ENCODE measurements at places on chromosomes 3 and 15.

- DNase-seq = no peak
Observed at GRCh38 chr3:190155752-190156151, 35.1 kb upstream of the P3H2 start.

GRCh38 chr3:64056606-64057180 is 33.4 kb upstream of the PSMD6 start:
- DNase-seq = no peak

DNA sequence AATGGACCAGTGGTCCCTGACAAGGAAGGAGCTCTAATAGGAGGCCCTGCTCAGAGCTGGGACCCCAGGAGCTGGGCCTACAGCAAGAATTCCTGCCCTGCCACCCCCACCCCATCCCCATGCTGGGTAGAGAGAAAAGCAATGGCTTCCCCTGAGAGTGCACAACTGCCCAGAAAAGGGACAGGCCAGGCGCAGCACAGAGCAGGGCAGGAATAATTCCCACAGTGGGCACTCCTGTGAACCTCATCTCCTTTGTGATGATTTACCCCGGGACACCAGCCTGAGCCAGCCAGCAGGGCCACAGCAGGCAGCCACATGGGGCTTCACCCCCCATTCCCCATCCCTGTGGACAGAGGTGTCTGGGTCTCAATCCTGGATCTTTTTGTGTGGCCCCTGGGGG is 104.0 kb upstream of the IQSEC1 start:
- DNase-seq = no peak

GRCh38 chr3:94694894-94695293 is 632.0 kb downstream of the NSUN3 start:
- no peak for DNase-seq

DNA sequence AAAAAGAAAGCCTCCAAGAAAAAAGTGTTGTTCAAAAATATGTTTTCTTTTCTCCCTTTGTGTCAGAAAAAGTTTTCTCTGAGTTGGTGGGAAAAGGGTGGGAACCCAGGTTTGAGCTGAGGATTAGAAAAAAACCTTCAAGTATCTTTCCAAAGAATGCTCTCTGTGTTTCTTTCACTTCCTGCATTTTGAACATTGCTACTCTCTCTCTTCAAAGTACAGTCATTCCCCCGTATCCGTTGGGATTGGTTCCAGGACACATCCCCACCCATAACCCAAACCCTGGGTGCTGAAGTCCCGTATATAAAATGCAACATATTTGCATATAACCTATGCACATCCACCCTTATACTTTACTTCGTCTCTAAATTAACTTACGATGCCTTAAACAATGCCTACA is 139.6 kb downstream of the TMCO5A start:
- DNase-seq = no peak

DNA sequence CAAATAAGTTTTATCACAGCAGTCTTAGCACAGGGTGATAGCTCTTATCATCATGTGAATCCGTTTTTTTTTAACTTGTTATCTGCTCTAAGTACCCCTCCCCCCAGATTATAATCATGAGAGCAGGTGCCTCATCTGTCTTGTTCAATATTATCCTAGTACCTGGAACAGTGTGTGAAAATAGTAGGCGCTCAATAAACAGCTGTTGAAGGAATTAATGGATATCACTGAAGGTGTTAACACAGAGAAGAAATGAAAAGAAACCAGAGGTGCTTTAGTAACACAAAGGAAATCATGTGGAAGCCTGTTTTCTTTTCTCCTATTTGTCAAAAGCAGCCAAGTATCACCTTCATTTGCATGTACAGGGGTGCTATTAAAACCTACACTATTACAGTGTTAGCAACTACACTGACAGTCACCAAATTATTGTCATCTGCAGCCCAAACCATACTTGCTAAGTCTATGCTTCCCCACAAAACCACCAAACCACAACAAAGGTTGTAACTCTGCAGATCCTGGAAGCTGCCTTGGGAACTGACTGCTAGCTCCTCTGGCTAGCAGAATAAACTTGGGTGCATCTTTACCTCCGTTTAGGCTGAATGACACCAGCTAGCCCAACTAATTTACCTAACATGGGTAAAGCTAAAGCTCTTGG is 2.9 kb downstream of the XPC start:
- DNase-seq = peak; percentile 25

DNA sequence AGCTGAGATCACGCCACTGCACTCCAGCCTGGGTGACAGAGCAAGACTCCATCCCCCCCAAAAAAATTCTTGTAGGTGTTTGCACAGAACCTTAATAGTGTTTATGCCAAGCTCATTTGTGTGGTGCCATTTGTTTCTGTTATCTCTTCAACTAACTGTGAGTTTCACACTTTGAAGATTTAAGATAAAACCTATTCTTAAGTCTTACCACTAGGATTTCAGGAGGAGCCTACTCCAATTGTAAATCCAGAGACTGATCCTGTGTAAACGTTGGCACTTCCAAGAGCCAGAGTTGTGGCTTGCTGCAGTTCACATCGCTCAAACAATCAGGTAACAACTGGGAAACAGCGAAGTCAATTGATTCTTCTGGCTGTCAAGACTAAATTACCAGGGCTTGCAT is 242.4 kb upstream of the SATB1 start:
- no peak for DNase-seq

DNA sequence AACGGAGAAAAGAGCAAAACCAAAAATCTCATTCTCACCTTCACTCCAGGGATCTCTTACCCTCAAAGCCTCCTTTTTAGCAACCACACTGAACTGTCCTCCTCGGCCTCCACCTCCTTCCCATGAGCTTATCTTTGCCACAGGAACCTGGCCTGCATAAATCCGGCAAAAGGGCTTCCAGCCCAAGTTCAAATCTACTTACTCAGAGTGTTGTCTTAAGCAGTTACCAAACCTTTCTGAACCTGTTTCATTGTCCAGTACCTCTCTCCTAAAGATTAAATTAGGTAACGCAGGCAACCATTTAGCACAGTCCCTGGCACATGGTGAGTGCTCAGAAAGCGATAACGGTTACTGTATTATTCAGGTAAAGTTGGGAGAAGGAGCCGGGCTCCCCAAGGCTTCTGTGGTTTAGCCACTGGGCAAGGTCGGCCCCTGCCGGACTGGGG is 777 bp downstream of the CIB1 start:
- DNase-seq = no peak

- DNase-seq = no peak
Observed at GRCh38 chr3:133932009-133932408, 36.3 kb upstream of the RAB6B start.

GRCh38 chr15:35693886-35694285 is 147.9 kb upstream of the DPH6 start:
- DNase-seq = no peak

DNA sequence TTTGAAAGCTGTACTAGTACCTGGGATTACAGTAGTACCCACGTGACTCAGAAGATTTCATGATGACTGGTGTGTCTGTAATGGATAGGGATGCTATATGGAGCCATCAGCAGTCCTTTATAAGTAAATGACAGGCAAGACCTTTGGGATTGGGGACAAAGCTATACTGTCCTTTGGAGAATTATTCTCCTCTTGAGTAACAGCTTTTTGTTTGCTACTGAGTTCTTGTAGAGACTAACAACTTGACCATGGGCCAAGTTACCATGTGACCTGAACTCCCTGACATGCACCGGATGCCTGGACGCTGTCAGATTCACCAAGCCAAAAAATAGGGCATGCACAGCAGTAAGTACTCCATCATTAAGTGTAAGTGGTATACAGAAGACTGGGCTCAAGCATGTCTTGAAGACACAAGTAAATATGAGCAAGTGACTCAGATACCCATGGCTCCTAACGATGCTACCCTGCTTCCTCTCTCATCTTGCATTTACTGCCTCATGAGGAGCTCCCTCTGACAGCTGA is 12.9 kb downstream of the SEC11A start:
- DNase-seq = no peak

- no peak for DNase-seq
Observed at GRCh38 chr15:52466134-52466701, 62.5 kb downstream of the MYO5A start.

GRCh38 chr3:16013568-16013967 is 160.9 kb upstream of the GALNT15 start:
- no peak for DNase-seq

DNA sequence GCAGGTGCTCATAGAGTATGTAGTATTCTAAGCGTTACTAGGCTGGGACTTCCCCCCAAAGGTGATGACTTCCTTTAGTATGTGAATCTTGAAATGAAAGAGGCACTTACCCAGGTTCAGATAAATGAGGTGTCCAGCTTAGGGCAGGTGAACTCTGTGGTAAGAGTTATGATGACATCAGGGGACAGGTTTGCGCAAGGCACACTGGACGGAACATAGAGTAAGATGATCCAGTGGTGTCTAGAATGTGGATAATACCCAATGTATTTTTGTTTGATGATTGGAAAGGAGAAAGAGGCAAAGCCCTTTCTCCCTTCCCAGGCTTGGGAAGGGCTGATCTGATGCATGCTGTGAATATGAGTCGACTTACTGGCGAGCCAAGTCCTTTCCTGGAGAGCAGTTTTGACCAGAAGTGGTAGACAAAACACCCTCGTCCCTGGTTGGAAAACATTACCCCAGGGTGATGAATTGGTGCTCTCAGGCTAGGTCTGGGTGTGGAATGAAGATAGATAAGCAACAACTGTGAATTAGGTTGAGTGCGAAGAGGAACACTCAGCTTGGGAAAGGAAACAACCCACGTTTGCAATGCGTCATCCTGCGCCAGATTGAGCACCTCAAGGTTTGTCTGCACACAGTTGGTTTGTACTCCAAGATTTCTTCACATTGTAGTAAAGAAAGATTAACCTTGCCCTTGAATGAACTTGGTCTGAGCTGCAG is 124.2 kb downstream of the GHSR start:
- no peak for DNase-seq

- no peak for DNase-seq
Observed at GRCh38 chr3:10763817-10764258, 52.2 kb upstream of the SLC6A11 start.

DNA sequence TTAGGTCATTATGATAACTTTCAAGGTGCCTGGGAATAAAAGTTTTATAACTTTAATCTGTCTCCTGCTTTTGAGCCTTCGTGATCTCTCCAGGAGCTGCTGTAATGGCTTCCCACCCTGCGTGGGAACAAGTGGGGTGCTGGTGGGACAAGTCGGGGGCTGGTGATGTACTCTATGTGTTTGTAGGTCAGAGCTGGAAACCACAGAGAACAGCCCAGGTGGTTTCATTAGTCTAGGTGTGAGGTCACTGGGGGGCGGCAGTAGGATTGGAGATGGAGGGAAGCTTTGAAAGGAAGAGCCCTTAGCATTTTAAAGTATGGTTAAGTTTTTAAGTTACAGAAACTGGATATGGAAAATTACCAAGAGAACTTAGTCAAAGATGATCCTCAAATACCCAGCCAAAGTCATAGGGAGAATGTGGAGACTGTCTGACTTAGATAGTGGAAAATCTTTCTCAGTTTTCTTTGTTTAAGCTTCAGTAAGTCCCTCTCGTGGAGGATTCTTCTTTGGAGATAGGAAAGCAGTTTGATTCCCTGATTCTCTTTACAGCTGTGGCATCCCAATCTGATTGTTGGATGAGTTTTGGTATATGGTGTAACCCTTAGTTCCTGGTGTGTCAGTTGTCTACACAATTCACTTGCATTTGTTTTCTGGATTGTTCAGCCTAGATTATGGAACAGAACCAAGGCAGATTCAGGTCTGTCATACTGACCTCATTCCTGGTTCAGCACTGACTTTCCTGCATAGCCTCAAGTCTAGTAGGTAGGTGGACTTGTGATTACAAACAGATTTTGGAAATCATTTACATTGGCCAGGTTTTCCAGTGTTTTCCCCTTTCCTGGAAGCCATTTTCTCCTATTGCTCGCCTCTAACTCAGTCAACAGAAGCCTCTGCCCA is 115.6 kb downstream of the FNDC3B start:
- no peak for DNase-seq

DNA sequence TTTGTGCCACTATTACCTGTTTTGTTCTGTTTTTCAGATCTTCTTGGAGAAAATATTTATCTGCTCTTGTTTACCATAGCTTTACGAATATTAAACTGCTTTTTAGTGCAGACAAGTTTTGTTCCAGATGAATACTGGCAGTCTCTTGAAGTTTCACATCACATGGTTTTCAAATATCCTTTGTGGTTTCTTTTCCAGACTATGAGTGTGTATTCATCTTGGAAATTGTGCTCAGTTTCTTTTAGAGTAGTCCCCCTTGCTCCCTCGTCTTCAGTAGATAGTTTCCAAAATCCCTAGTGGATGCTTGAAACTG is 1.2 kb downstream of the PIGB start:
- no peak for DNase-seq

- DNase-seq = no peak
Observed at GRCh38 chr3:36482880-36483279, 102.6 kb downstream of the STAC start.

GRCh38 chr3:176074096-176074495 is 1123.2 kb downstream of the TBL1XR1 start:
- no peak for DNase-seq

- no peak for DNase-seq
Observed at GRCh38 chr15:48278666-48279065, 52.6 kb upstream of the DUT start.

GRCh38 chr3:57770009-57770827 is 14.1 kb downstream of the SLMAP start:
- DNase-seq = no peak

DNA sequence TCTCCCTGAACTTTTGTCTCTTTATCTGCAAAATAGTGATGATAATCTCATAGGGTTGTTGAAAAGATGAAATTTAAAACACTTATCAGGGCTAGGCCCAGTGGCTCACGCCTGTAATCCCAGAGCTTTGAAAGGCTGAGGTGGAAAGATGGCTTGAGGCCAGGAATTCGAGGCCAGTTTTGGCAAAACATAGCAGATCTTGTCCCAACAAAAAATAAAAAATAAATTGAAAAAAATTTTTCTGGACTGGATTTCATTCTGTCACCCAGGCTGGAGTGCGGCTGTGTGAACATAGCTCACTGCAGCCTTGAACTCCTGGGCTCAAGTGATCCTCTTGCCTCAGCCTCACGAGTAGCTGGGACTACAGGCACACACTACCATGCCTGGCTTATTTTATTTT is 29.6 kb downstream of the LMLN start:
- DNase-seq = no peak

- DNase-seq = no peak
Observed at GRCh38 chr3:134332344-134332743, 41.9 kb downstream of the AMOTL2 start.

- DNase-seq = no peak
Observed at GRCh38 chr15:72184165-72184811, 13.3 kb downstream of the GRAMD2A start.

DNA sequence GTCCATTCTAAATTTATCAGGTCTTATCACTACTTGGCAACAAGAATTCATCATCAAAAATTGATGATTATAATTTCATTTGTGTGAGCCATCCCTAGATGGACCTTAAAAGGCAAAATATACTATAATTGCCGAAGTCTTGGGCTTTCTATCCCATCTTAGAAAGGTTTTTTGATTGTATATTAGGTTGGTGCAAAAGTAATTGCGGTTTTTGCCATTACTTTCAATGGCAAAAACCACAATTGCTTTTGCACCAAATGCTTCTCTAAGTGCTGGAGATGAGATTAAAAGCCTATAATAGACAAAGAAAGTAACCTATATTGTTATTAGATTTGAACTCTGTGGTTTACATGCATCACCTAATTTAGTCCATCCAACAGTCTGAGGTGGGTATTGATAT is 612.9 kb downstream of the ZNF385D start:
- no peak for DNase-seq

GRCh38 chr3:127789051-127789450 is 33.3 kb downstream of the MGLL start:
- DNase-seq = no peak

GRCh38 chr3:105495021-105495420 is 128.3 kb downstream of the ALCAM start:
- no peak for DNase-seq

GRCh38 chr3:71846185-71846584 is 61.2 kb upstream of the PROK2 start:
- DNase-seq = no peak
